ENCODE measurements at places on chromosomes 7 and 10. TPM values are rescaled to one million over a fixed set of nuclear protein-coding genes. Genes with fewer than 3 reads are reported as not detected.

- no peaks in the 10 kb centered on the region for H3K36me3 ChIP-seq
- no peaks in the 10 kb centered on the region for H3K27me3 ChIP-seq
- DNase-seq = no peak
- H3K4me1 ChIP-seq = no peaks in the 10 kb centered on the region
- H3K27ac ChIP-seq = no peak overlapping the region
- H3K4me3 ChIP-seq = no peak overlapping the region
Measured at GRCh38 chr7:1707756-1708595, 37.9 kb downstream of the ELFN1 start.

- H3K36me3 ChIP-seq = no peaks in the 10 kb centered on the region
- H3K27ac ChIP-seq = no peak overlapping the region
- DNase-seq = no peak
- H3K4me1 ChIP-seq = peaks cover 5% of the 10 kb centered on the region
- peak overlapping the region; percentile 53 for H3K4me3 ChIP-seq
- H3K27me3 ChIP-seq = no peaks in the 10 kb centered on the region
Measured at GRCh38 chr10:26621889-26622711, 75.4 kb upstream of the PDSS1 start.

- H3K4me3 ChIP-seq = peak overlapping the region; percentile 55
- H3K4me1 ChIP-seq = peaks cover 26% of the 10 kb centered on the region
- peaks cover 5% of the 10 kb centered on the region for H3K36me3 ChIP-seq
- no peak for DNase-seq
- no peaks in the 10 kb centered on the region for H3K27me3 ChIP-seq
Measured at GRCh38 chr10:101043363-101043707, 12.3 kb downstream of the SFXN3 start.

GRCh38 chr10:25508112-25508815 is 333.5 kb downstream of the GPR158 start:
- no peak overlapping the region for H3K27ac ChIP-seq
- no peaks in the 10 kb centered on the region for H3K36me3 ChIP-seq
- no peaks in the 10 kb centered on the region for H3K27me3 ChIP-seq
- H3K4me1 ChIP-seq = no peaks in the 10 kb centered on the region
- no peak overlapping the region for H3K4me3 ChIP-seq
- no peak for DNase-seq

DNA sequence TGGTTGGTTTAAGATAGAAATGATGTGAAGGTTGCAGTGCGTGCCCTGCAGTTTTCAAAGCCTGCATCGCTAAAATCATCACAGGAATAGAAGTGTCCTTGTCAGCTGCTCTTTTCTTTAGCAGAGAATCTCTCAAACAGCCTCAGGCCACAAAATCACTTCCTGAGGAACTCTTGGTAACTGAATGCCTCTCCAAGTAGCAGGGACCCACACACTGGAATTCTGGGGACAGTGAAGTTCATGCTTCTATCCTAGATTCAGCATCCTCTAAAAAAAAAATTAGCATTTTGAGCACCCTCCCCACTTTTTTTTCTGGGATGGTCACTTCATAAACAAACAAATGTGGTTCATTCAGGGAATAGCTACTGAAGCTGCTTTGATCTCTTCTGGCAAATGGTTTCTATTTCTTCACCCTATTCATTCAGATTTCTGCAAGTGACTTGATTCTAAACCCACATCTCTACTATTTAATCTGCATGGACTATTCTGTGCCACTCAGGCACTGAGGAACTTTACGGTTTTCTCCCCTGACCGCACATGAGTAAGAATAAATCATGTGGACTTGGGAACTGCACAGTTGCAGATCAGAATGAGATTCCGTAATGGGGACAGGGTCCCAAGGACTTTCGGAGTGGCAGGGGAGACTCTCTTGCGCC is 306.9 kb downstream of the FRMD4A start:
- no peak overlapping the region for H3K27ac ChIP-seq
- peaks cover 69% of the 10 kb centered on the region for H3K27me3 ChIP-seq
- no peaks in the 10 kb centered on the region for H3K4me1 ChIP-seq
- H3K4me3 ChIP-seq = no peak overlapping the region
- DNase-seq = no peak

DNA sequence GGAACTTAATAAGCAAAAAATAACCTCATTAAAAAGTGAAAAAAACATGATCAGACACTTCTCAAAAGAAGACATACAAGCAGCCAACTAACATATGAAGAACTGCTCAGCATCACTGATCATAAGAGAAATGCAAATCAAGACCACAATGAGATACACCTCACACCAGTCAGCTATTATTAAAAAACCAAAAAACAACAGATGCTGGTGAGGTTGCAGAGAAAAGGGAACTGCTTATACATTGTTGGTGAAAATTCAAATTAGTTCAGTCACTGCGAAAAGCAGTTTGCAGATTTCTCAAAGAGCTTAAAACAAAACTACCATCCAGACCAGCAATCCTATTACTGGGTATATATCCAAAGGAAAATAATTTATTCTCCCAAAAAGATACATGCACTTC is 513.3 kb downstream of the MDFIC start:
- no peak overlapping the region for H3K27ac ChIP-seq
- H3K4me3 ChIP-seq = no peak overlapping the region
- H3K36me3 ChIP-seq = no peaks in the 10 kb centered on the region
- no peaks in the 10 kb centered on the region for H3K4me1 ChIP-seq

DNA sequence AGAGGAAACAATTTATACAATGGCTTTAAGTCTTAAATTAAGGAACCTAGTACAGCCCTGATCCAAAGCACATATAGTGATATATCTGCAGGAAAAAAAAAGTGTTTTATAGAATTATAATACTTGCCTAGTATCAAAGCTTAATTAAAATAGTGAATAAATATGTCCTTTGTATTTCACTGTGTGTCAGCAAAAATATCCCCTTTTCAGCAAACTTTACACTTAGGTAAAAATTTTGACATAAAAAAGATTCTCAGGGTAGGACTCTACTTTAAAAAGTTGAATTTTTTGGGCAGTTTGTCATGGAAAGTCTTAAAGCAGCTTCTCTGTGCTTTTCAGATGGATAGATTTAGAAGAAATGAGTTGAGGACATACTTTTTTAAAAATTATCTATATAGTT is 12.7 kb upstream of the NEBL start:
- no peak overlapping the region for H3K4me3 ChIP-seq
- no peaks in the 10 kb centered on the region for H3K27me3 ChIP-seq
- H3K4me1 ChIP-seq = no peaks in the 10 kb centered on the region
- DNase-seq = no peak
- no peaks in the 10 kb centered on the region for H3K36me3 ChIP-seq
- H3K27ac ChIP-seq = no peak overlapping the region

GPC2 gene
- total RNA-seq = 17.9 TPM

TMEM176B gene
- total RNA-seq = 0.42 TPM

ANXA8L1 gene
- total RNA-seq = not detected

NEUROD6 gene
- total RNA-seq = not detected

All from HCT116 (cell line).